ENCODE measurements at places on chromosomes 11 and 22.

GRCh38 chr22:36009085-36009484, 19.5 kb downstream of the RBFOX2 start:
- no peak for DNase-seq

GRCh38 chr11:128367573-128367972, 219.8 kb downstream of the ETS1 start:
- no peak for DNase-seq

DNA sequence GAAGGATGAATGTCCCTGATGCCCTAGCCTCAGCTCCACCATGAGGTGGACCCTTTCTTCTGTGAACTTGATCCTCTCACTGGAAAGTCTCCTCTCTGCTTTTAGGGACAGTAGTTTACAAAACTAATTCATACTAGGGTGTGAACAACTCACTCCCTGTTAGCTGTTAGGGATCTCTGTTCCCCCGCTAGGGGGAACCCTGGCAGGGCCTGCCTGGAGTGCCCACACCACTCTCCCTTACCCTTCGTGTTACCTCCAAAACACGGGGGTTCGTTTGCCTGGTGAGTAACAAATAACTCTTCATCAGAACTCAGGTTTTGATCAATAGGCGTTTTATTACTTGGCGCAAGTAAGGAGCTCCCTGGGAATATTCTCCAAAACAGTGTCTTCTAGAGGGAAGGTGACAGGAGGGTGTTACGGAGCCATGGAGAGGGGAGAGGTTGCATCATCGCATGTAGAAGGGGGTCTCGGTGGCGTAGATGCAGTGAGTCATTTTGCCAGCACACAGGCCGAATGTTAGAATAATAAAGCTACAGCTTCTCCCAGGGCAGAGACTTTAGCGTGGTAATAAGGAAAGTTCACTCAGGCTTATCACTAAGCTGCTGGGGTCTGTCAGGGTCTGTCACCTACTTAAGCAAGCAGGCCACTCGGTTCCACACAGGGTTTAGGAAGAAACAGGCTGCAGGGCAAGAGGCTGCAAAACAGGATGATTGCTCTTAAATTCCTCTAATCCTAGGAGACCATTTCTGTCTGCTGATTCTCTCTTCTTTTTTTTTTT, 45.8 kb downstream of the C11orf96 start:
- DNase-seq = peak; percentile 16

DNA sequence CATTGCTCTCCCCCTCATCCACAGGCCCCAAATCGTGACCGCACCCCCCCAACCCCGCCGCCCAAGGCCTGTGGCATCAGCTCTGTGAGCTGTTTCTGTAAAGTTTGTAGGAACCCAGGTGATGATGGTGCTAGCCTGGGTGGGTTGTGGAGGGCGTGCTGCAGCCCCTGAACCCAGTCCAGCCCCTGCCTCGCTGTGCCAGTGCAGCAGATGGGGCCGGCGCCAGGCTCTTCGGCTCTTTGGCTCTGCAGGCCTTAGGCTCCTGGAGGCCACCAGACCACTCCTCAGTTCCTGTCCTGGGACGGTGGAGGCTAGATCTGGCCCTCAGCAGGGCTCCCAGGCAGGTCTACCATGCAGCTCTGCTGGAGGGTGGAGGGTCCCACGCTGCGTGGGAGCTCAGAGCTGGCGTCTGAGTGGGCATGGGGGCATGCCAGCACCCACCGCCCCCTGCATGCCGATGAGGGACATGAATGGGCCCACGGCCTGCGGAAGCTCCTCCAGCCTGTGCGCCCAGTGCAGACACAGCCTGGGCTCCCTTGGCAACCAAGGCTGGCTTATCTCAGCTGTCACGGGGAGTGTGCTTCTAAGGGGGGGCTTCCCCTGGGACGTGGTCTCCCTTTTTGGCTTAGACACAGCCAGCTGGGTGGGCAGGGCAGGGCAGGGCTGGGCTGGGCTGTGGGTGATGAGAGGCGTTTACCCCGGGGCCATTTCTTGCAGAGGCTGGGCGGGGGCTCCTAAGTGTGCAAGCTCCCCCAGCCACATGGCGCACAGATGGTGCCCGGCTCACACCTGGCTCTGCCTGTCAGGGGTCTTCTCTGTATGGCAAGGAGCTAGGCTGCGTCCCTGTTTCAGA, 1187.6 kb downstream of the BRD1 start:
- no peak for DNase-seq

All from SK-MEL-5 (cell line).